ENCODE measurements at places on chromosomes 7 and 10.
A peak's percentile ranks its signal among the peaks of the same experiment; 100 is the strongest.

DNA sequence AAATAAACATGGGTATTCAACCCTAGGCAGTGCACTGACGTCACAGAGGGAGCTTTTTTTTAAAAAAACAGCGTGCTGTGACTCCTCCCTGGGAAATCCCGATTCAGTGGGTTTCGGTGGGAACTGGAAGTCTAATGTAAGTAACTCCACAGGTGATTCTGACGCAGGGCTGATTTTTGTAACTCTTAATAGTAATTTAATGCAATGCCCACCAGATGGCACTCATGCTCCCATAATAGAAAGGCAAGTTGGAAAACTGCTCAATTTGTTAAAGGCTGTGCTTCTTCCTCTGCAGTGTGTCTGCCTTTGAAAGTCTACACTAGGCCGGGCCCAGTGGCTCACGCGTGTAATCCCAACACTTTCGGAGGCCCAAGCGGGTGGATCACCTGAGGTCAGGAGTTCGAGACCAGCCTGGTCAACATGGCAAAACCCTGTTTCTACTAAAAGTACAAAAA is 10.9 kb upstream of the RSU1 start:
- DNase-seq, result peak; percentile 69

GRCh38 chr10:48633381-48634197 is 28.7 kb upstream of the ARHGAP22 start:
- DNase-seq, result no peak

- no peak for DNase-seq
Observed at GRCh38 chr10:33247221-33247922, 87.1 kb downstream of the NRP1 start.

DNA sequence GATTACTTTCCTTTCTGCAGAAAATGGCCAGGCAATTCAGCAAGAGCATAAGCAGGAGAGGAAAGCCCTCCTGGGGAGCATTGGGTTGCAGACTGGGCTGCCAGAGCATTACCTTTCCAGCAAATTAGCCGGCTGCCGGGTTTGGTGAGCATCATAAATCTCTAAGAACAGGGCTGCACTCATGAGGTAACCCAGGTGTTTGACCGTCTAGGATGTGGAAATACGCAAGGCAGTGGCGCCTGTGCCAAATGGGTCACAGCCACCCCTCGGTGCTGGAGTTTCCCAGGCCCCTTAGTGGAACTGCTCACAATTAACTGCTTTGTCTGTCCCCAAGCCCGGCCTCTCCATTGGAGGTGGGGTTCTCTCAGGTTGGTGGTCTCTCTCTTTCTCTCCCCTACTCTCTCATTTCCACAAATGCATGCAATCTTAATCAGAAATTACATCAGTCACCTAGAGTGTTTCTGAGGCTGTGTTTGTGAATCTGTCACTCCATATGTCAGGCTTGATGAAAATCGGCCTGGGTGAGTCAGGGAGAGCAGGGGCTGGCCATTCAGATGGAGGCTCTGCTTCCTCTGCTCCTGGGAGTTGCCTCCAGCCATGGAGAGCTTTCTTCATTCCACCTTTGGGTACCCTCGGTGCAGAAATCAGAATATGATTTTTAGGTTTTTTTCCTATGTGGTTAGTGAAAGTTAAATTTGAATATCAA is 26.7 kb downstream of the PTN start:
- DNase-seq, result no peak

DNA sequence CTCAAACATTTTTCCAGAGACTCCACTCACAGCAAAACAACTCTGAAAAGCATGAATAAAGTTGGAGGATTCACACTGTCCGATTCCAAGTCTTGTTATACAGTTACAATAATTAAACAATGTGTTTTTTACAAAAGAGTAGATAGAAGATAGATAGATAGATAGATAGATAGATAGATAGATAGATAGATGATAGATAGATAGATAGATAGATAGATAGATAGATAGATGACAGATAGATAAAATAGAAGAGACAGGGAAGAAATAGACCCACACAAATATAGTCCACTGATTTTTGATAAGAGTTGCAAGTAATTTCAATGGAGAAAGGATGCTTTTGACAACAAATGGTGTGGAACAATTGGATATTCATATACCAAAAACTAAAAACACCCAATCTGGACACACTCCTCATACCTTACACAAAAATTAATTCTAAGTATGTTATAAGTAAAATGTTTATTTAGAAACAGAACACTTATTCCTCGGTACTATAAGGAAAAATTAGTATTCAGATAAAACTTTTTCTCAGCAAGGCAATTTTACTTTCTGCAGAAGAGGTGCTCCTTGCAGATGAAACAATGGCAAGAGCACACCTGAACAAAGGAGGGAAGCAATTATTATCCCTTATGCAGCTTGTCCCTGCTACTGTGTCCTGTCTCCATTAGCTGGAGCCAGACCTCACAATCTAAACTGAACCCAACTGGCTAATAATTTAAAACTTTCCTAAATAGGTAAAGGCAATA is 5.7 kb upstream of the TAS2R39 start:
- DNase-seq, result no peak

DNA sequence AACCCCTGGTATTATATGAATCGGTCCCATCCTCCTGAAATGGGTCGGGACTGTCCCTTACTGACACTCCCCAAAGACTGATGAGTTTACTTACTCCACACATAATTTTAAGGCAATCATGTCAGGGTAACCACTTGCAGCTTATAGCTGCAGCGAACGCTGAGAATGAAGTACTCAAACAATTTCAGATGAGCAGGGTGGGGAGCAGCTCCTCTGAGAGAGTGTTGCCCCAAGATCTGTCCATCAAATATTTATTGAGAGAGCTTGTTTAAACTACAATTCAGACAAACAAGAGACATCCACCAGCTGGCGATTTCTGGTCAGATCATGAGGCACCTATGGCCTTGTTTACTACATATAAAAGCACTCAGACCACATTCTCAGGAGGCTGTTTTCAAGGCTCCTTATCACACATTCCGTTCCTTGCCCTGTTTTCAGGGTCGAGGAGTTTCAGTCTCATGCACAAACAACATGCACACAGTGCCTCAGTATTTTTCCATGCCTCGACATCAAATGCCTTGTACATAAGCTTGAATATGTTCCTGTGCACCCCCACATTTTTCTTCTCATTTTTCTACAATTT is 80.1 kb downstream of the THSD7A start:
- DNase-seq, result no peak

DNA sequence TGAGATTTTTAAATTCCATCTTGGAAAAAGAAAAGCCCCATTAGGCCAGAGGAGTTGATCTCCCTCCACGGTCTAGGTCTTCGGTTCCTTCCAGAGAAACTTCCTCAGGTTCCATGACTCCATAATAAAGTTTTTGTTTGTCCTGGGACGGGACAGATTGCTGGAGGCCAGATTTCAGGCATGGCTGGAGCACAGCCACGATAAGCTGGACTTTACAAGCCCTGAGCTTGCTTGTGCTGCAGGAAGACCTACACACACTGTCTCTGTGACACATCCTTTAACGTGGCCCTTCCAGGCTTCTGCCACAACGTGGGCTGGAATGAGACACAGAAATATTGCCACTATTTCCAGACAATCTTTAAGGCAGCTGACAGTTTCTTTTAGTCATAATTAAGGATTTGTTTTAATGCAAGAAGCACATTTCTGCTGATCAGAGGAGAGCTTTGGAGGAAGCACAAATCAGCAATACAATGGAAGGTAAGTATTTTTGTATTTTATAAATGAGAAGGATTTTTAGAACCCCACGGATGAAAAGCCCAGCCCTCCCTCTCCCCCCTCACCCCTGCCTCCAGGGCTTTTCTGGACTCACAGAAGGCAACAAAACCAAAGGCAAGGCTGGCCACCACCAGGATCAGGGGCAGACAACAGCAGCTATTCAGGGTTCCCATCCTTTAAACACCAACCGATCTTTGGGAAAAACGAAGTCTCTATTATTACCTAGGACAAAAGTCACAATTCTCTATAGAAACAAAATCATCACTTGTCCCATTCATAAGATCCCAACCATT is 6.5 kb downstream of the CTBP2 start:
- no peak for DNase-seq

GRCh38 chr10:80684259-80684658 is 146.6 kb downstream of the SH2D4B start:
- no peak for DNase-seq

GRCh38 chr7:43785420-43785819 is 26.9 kb downstream of the BLVRA start:
- DNase-seq, result no peak

GRCh38 chr7:107394276-107394675 is 75.6 kb upstream of the GPR22 start:
- no peak for DNase-seq

DNA sequence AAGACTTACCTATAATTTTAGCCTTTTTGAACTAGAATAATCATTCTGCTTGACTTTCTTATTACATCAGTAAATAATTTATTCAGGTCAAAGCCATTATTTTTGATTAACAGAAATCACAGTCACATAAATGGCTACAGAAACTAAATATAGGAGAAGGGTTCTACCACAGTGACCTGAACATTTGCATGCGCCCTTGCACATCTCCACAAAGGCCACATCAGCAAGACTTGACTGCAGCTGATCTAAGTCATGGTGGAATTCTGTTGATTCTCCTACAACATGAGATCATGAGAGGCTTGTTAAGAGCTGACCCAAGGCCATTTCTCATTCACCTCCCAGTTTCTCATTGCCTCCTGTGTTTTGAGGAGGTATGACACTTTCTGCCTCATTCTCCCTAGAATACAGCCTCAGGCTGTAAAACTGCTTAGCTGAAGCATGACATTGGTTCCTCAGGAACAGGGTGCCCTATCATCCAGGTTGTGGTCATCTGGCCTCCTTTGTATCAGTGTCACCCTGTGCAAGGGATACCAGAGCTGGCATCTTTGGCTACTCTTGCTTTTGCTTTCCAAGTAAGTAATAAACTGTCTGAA is 6.7 kb upstream of the IMMP2L start:
- no peak for DNase-seq

DNA sequence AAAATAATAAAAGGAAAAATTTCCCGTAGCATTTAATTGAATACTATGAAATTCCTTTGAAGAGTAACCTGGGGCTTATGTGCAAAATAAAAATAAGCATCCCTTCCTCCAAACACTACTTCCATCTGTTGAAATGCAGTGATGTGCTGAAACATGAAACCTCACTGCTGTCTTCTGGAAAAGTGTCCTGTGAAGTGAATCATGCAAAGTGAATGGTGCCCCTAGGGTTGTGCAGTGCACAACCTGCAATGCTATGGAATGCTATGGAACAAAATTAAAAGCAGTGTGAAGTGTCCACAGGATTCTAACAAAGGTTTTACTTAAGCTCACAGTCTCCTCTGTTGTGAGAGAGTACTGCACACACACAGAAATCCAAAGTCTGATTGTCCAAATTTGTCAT is 480.9 kb downstream of the ETV1 start:
- no peak for DNase-seq

- DNase-seq, result no peak
Observed at GRCh38 chr7:80843018-80843677, 75.7 kb downstream of the SEMA3C start.

DNA sequence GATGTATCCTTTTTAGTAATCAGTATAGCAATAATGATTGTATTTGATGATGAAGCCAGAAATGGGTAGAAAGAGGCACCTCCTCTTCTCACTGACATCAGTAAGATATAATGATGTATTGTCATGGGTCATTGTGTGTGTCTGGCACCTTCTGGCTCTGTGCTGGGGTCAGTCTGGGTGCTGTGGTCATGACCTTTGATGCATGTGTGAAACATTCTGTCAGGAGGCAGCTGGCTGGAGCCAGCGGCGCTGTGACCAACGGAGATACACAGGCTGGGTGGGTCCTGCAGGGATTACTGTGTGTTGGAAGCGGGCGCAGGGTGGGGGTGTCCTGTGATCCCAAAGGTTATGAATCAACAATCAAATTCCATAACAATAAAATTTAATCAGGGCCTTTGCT is 35.2 kb downstream of the EEPD1 start:
- no peak for DNase-seq

DNA sequence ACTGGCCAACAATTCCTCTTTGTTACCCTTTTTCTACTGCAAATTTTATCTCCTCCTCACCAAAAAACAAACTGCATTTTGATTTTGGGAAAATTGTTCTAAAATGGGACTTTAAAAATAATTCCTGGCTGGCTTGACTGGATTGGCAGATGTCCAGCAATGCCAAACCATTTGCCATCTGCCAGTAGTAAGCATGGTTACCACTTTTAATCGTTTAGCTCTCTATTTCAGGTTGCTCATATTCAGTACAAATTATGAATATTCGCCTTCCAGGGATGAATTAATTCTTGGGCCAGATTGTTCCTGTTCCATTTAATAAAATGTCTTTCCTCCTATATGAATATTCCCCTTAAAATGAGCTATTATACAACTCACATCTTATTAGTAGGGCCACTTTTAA is 35.7 kb downstream of the SMNDC1 start:
- DNase-seq, result no peak

GRCh38 chr7:139731802-139732470 is 45.9 kb downstream of the HIPK2 start:
- DNase-seq, result no peak

GRCh38 chr10:110610308-110610774 is 33.8 kb upstream of the RBM20 start:
- DNase-seq, result peak; percentile 67

GRCh38 chr7:111517549-111517951 is 44.7 kb downstream of the IMMP2L start:
- DNase-seq, result no peak

GRCh38 chr10:17409170-17409733 is 45.1 kb downstream of the ST8SIA6 start:
- DNase-seq, result no peak

DNA sequence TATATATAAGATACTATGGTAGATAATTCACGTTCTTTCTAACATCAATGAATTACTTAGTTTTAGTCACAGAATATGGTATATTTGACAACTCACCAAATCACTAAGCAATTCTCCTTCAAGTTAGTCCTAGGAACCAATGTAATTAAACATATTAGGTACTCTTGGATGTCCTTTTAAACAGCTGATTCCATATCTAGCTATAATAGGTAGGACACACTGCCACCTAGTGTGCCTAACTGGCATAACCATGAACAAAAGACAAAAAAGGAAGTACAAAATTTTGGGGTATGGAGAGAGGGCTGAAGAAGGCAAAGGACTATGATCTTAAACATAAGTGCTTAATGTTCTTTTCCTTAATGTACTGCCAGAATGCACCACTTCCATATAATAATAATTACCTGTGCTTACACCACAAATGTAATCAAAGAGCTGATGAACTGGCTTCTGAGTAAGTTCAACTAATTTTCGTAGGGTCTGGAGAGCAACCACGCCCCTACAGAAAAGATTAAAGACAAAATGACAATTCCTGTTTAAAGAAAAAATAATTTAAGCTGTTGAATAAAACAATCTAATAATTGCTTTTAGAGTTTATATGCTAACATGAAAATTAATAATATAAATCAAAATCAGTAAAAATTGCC is 28.7 kb downstream of the PNPLA8 start:
- DNase-seq, result peak; percentile 51
